ENCODE measurements at places on chromosomes 5 and 9.

- DNase-seq = no peak
- H3K4me3 ChIP-seq = peak overlapping the region; percentile 83
- H3K27me3 ChIP-seq = peaks cover 91% of the 10 kb centered on the region
- H3K36me3 ChIP-seq = no peaks in the 10 kb centered on the region
- H3K4me1 ChIP-seq = peaks cover 22% of the 10 kb centered on the region
- H3K27ac ChIP-seq = no peak overlapping the region
Observed at GRCh38 chr9:123999661-124000060, 11.9 kb upstream of the LHX2 start.

GRCh38 chr9:78236551-78236910 lies 656 bp downstream of the CEP78 start:
- H3K4me1 ChIP-seq = peaks cover 33% of the 10 kb centered on the region
- H3K36me3 ChIP-seq = peaks cover 14% of the 10 kb centered on the region
- H3K4me3 ChIP-seq = peak overlapping the region; percentile 94
- peak overlapping the region; percentile 96 for H3K27ac ChIP-seq
- no peaks in the 10 kb centered on the region for H3K27me3 ChIP-seq

DNA sequence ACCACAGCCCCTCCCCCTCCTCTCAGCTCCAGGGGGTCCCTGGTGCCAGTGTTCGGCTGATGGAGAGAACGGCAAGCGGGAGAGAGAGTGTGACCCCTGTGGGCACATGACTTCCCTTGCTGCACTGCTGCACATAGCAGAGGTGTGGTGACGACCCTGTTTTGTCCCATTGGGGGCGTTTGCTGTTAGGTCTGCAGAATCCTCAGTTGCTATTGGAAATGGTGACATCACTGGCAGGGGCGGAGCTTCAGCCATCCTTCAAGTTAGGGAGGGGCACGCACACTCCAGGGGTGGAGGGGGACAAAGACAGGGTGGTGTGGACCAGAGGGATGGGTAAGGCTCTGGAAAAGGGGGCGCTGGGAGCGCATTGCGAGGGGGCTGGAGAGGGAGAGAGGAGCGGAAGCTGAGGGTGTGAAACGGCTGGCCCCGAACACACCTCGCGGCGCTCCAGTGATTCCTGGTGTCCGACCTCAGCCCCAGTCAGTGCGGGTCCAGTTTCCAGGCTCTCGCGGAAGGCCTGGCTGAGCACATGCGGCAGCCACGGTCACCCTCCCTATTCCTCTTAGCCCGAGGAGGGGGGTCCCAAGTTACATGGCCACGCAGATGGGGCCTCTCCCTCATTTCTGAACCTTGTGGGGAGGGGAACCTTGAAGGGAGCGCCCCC lies 764 bp upstream of the GRIN1 start:
- H3K27ac ChIP-seq = no peak overlapping the region
- no peaks in the 10 kb centered on the region for H3K4me1 ChIP-seq
- H3K27me3 ChIP-seq = peaks cover 53% of the 10 kb centered on the region
- H3K4me3 ChIP-seq = no peak overlapping the region

DNA sequence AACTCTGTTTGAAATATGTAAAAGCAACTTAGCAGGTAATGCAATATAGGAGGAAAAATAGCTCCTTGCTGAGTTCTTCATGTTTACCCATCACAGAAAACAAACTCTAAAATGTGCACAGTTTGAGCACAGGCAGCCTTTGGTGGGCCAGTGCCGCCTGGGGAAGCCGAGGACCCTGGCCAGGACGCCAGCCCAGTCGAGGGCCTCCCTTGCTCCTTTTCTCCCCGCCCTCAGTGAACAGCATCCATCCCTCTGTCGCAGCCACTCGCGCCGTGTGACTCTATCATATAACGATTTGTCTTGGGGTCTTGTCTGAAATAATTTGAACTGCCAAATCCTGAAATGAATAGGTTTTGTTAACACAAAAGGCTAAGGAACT lies 286.7 kb upstream of the IRX4 start:
- H3K4me1 ChIP-seq = no peaks in the 10 kb centered on the region
- H3K36me3 ChIP-seq = no peaks in the 10 kb centered on the region
- no peak for DNase-seq
- no peak overlapping the region for H3K4me3 ChIP-seq

GRCh38 chr5:169013846-169014245 lies 287.1 kb downstream of the SLIT3 start:
- no peaks in the 10 kb centered on the region for H3K36me3 ChIP-seq
- no peak overlapping the region for H3K27ac ChIP-seq
- no peak overlapping the region for H3K4me3 ChIP-seq
- DNase-seq = no peak
- H3K27me3 ChIP-seq = peaks cover 28% of the 10 kb centered on the region

DNA sequence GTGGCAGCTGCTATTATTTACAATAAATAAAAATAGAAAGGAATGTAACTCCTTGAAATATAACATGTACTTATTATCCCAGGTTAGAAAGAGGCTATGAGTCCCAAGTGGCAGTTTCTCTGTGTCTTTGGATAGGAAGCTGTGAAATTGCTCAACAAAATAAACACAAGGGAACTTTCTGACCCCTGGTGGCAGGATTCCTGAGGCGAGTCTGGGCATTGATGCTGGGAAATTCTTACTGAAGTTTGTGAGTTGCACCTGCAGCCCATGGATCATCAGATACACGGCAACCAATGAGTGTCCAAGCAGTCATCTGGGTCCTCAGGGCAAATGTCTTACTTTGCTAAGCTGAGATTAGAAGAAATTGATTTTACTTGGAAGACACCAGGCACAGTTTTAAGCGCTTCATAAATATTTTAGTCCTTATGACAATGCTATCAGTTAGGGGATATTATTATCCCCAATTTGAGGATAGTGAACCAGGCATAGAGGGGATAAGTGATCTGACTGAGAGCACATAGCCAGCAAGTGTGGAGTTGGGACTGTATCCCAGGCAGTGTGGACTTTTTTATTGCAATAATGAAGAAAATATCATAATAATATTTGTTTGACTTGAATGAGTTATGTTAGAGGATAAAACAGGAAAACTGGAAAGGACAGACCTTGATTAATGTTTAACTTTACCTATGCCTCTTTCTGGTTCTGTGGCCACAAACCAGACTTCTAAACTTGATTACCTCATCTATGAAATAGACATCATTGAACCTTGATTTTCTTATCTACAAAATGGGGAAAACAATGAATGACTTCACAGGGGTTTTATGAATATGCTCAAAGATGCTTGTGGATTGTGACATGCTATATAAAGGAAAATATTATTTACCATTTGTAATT lies 265.5 kb upstream of the ADAMTSL1 start:
- no peaks in the 10 kb centered on the region for H3K36me3 ChIP-seq
- no peak overlapping the region for H3K4me3 ChIP-seq
- no peak overlapping the region for H3K27ac ChIP-seq

DNA sequence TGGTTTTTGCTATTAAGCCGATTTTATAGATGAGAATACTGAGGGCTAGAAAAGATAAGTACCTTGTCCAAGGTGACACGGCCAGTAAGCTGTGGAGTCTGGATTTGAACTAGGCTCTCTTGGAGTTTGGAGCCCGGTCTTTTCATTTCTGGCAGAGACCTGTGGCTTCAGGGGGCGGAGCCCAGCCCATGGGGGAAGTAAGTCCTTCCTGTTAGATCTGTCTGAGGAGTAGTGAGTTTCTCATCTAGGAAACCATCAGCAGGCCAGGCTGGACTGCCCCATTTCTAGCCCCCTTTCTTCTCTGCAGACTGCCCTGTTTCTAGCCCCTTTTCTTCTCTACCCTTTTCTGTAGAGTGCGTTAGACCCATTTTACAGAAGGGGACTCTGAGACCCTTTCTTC lies 521 bp upstream of the PTGS1 start:
- H3K27me3 ChIP-seq = peaks cover 17% of the 10 kb centered on the region
- H3K4me1 ChIP-seq = peaks cover 11% of the 10 kb centered on the region
- H3K27ac ChIP-seq = peak overlapping the region; percentile 41
- peak overlapping the region; percentile 74 for H3K4me3 ChIP-seq
- no peak for DNase-seq
- no peaks in the 10 kb centered on the region for H3K36me3 ChIP-seq

GRCh38 chr5:53323943-53324642 lies 156.3 kb upstream of the FST start:
- no peak overlapping the region for H3K27ac ChIP-seq
- H3K36me3 ChIP-seq = no peaks in the 10 kb centered on the region
- no peak overlapping the region for H3K4me3 ChIP-seq
- H3K27me3 ChIP-seq = no peaks in the 10 kb centered on the region
- DNase-seq = no peak

DNA sequence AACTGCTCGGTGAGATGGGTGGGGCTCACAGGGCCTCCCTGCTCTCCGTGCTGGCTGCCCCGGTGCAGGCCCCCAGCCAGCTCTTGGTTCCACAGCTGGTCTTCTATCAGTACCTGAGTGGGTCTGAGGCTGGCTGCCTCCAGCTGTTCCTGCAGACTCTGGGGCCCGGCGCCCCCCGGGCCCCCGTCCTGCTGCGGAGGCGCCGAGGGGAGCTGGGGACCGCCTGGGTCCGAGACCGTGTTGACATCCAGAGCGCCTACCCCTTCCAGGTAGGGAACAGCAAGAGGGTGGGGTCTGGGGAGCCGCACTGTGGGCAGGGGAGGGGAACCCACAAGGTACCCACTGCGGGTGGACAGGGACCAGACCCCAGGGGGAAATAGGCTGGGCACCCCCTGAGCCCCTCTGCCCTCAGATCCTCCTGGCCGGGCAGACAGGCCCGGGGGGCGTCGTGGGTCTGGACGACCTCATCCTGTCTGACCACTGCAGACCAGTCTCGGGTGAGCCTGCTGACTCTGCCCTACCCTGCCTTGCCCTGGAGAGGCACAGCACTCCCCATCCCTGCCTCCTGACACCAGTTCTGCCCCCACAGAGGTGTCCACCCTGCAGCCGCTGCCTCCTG lies 2.8 kb downstream of the MAMDC4 start:
- H3K27me3 ChIP-seq = no peaks in the 10 kb centered on the region
- H3K27ac ChIP-seq = no peak overlapping the region
- no peak for DNase-seq

GRCh38 chr9:131666774-131667173 lies 73.1 kb downstream of the RAPGEF1 start:
- peak overlapping the region; percentile 99 for H3K27ac ChIP-seq
- peak overlapping the region; percentile 71 for H3K4me3 ChIP-seq
- peaks cover 34% of the 10 kb centered on the region for H3K36me3 ChIP-seq
- DNase-seq = no peak

DNA sequence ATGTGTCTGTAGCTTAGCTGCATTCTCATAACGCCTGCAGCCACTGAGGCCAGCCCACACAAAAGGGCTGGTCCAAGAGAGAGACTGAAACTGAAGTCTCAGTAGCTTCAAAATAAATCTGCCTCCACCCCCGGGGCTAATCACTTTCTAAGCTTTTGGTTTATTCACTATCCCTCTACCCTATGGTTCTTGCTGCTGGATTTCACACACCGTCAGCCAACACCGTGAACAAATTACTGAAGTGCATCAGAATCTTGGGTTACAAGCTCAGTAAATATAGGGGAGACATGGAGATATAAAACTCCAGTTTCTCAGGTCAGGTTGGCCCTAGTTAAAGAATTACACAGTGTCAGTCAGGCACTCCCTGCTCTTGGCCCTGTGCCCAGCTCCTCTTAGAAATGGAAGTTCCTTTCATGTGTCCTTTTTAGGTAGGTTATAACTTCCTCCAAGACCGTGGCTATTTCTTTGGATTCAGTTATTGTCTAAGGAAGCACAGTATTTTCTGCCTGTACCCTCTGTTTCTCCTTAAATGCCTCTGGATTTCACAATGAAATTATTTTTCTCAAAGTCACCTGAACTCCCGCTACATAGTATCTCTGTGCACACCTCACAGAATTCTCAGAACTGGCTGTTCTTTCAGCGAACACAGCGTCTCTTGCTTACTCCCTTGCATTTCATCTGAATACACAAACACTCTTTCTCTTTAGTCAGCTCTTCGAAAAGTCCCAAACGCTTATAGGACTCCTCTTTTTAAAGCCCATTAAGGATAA lies 112.5 kb downstream of the FAM174A start:
- no peak for DNase-seq
- H3K27me3 ChIP-seq = peaks cover 2% of the 10 kb centered on the region
- peak overlapping the region; percentile 28 for H3K27ac ChIP-seq
- no peaks in the 10 kb centered on the region for H3K36me3 ChIP-seq

GRCh38 chr9:102966999-102967398 lies 28.1 kb upstream of the CYLC2 start:
- no peak overlapping the region for H3K4me3 ChIP-seq
- no peaks in the 10 kb centered on the region for H3K36me3 ChIP-seq
- no peaks in the 10 kb centered on the region for H3K4me1 ChIP-seq
- no peak for DNase-seq

GRCh38 chr5:40121236-40121635 lies 558.5 kb upstream of the PTGER4 start:
- no peaks in the 10 kb centered on the region for H3K27me3 ChIP-seq
- DNase-seq = no peak
- H3K36me3 ChIP-seq = no peaks in the 10 kb centered on the region
- H3K27ac ChIP-seq = no peak overlapping the region
- H3K4me1 ChIP-seq = no peaks in the 10 kb centered on the region

GRCh38 chr9:89449261-89449671 lies 48.6 kb downstream of the SEMA4D start:
- peaks cover 76% of the 10 kb centered on the region for H3K4me1 ChIP-seq
- peaks cover 69% of the 10 kb centered on the region for H3K36me3 ChIP-seq
- DNase-seq = no peak
- peak overlapping the region; percentile 98 for H3K27ac ChIP-seq
- no peaks in the 10 kb centered on the region for H3K27me3 ChIP-seq

- H3K36me3 ChIP-seq = peaks cover 81% of the 10 kb centered on the region
- no peaks in the 10 kb centered on the region for H3K27me3 ChIP-seq
- no peak overlapping the region for H3K27ac ChIP-seq
- H3K4me1 ChIP-seq = peaks cover 4% of the 10 kb centered on the region
- DNase-seq = no peak
Observed at GRCh38 chr5:6750951-6751685, 37.9 kb downstream of the TENT4A start.

DNA sequence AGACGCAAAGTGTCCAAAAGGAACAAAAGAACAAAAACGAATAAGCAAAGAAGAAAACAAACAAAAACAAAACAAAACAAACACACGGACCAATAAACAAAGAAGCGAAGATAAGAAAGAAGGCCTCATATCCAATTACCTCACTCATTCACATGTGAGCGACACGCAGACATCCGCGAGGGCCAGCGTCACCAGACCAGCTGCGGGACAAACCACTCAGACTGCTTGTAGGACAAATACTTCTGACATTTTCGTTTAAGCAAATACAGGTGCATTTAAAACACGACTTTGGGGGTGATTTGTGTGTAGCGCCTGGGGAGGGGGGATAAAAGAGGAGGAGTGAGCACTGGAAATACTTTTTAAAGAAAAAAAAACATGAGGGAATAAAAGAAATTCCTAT lies 28.3 kb upstream of the WWC1 start:
- no peak for DNase-seq
- H3K4me1 ChIP-seq = no peaks in the 10 kb centered on the region
- no peaks in the 10 kb centered on the region for H3K36me3 ChIP-seq
- no peak overlapping the region for H3K27ac ChIP-seq
- peaks cover 20% of the 10 kb centered on the region for H3K27me3 ChIP-seq

GRCh38 chr5:121962958-121963357 lies 1.2 kb downstream of the SRFBP1 start:
- H3K36me3 ChIP-seq = peaks cover 20% of the 10 kb centered on the region
- peak overlapping the region; percentile 97 for H3K27ac ChIP-seq
- peak overlapping the region; percentile 95 for H3K4me3 ChIP-seq
- H3K27me3 ChIP-seq = peaks cover 5% of the 10 kb centered on the region
- H3K4me1 ChIP-seq = peaks cover 31% of the 10 kb centered on the region

GRCh38 chr9:134695144-134695543 lies 53.5 kb downstream of the COL5A1 start:
- DNase-seq = no peak
- H3K27me3 ChIP-seq = peaks cover 4% of the 10 kb centered on the region
- no peak overlapping the region for H3K4me3 ChIP-seq
